ENCODE measurements at places on chromosomes 7 and 10. TPM values are rescaled to one million over a fixed set of nuclear protein-coding genes. Genes with fewer than 3 reads are reported as not detected.
A peak's percentile ranks its signal among the peaks of the same experiment; 100 is the strongest.

DNA sequence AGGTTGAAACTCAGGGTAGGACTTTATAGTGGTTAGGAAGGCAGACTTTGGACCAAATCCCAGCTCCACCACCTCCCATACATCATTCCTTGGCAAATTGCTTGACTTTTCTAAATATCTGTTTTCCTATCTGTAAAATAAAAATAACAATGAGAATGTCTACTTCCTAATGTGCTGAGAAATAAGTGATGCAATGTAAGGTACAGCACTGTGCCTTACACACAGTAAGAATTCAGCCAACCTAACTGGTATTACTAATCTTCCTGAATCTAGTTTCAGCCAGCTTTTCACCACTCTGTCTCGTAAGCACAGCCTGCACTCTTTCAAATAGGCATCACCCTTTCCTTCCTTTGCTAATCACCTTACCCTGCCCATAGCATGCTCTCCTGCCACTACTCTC, 9.7 kb downstream of the PRLHR start:
- H3K27me3 ChIP-seq: no peaks in the 10 kb centered on the region
- no peaks in the 10 kb centered on the region for H3K4me1 ChIP-seq
- no peak overlapping the region for H3K27ac ChIP-seq

GRCh38 chr10:120286280-120286679, 170.7 kb upstream of the PLPP4 start:
- H3K4me1 ChIP-seq: no peaks in the 10 kb centered on the region
- H3K4me3 ChIP-seq: no peak overlapping the region
- no peaks in the 10 kb centered on the region for H3K36me3 ChIP-seq
- H3K27ac ChIP-seq: no peak overlapping the region
- no peaks in the 10 kb centered on the region for H3K27me3 ChIP-seq

DNA sequence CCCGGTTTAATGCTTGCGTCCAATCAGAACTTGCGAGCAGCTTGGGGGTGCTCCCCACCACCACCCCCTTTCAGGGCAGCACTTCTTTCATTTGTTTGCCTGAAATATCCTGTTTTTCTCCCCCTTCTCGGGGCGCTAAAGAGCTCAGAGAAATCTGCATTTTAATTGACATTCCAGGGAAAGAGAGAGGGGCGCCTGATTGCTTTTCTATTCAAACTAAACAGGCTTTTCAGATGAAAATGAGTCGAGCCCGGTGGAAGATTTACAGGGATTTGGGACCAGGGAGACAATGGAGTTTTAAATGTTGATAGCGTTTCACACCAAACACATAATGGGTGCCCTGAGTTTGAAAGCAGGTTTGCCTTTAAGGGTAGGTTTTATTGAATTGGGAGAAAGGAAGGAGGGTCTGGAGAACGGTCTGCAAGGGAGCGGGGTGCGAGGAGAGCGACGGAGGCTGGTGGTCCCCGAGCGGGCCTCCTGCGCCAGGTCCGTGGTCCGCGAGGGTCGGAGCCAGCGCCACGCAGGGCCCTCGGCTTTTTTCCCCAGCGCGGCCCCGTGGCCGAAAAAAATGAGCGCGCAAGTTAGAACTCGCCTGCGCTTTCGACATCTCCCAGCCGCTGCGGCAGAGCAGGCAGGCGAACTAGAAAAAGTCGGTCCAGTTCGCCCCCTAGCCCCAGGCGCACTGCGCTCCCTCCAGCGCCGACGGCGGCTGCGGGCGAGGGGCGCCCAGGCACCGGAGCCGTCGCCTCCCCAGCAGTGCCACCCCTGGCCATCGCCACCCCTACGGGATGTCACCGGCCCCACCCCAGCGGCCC, 1.3 kb downstream of the FGFR2 start:
- H3K36me3 ChIP-seq: peaks cover 18% of the 10 kb centered on the region
- no peaks in the 10 kb centered on the region for H3K4me1 ChIP-seq
- no peaks in the 10 kb centered on the region for H3K27me3 ChIP-seq

DNA sequence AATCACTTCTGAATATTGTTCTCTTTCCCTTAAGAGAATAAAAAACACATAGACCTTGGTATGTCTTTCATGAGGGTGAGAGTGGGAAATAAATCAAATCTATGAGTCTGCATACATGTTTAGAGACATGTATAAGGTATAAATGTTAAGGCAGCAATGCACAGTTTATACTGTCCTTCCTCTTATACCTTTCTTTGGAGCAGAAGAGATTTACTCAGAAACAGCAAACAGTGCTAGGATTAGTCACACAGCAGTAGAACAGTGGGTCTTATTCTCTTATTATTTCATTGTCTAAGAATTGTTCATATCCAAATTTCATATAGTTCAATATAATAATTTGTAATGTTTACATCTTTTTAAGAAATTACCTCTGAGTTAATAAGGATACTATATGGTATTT, 126.7 kb upstream of the TMEM196 start:
- H3K4me3 ChIP-seq: no peak overlapping the region
- H3K27me3 ChIP-seq: no peaks in the 10 kb centered on the region
- H3K4me1 ChIP-seq: no peaks in the 10 kb centered on the region
- DNase-seq: no peak
- H3K27ac ChIP-seq: no peak overlapping the region

- no peak overlapping the region for H3K27ac ChIP-seq
- no peaks in the 10 kb centered on the region for H3K36me3 ChIP-seq
- no peaks in the 10 kb centered on the region for H3K27me3 ChIP-seq
- no peak for DNase-seq
- no peak overlapping the region for H3K4me3 ChIP-seq
Measured at GRCh38 chr7:39299695-39300094, 266.5 kb upstream of the YAE1 start.

- no peak overlapping the region for H3K4me3 ChIP-seq
- H3K36me3 ChIP-seq: peaks cover 48% of the 10 kb centered on the region
- no peaks in the 10 kb centered on the region for H3K4me1 ChIP-seq
Measured at GRCh38 chr7:44390701-44391100, 65.3 kb upstream of the CAMK2B start.

The NDUFA5 gene
- 82.2 TPM for total RNA-seq

The MTPN gene
- total RNA-seq: 114 TPM

DNA sequence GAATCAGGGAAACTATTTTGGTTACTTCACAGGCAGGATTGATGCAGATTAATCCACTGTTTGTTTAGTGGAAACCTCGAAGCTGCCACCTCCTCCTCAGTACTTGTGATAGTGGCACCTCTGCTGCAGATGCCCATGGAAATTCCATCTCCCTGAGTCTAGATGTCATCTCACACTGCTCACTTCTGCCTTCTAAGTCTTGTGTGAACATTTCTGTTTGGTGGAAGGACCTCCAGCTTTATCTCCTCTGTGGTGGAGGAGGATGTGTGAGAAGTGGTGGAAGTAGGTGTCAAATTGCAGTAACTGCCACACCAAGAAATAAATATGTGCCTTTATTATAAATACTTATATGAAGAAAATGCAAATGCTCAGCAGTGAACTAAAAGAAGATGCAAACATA, 25.8 kb upstream of the GPR141 start:
- no peaks in the 10 kb centered on the region for H3K27me3 ChIP-seq
- H3K27ac ChIP-seq: no peak overlapping the region
- DNase-seq: no peak

DNA sequence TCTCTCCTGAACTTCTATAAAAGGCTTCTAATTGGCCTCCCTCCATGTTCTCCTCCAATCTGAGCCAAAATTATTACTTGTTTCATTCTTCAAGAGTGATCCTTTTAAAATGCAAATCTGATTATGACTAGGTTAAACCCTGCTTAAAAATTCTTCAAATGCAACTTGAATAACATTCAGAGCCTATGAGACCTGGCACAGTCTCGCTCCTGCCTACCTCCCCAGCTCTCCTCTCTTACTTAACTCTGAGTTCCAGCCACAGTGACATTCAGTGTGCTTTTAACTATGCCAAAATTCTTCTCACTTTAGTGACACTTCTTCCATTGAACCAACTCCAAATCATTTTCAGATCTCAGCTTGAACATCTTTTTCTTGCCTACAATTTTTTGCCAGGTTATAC, 68.8 kb downstream of the TMEM168 start:
- no peaks in the 10 kb centered on the region for H3K36me3 ChIP-seq
- no peak for DNase-seq
- H3K27me3 ChIP-seq: no peaks in the 10 kb centered on the region
- H3K4me3 ChIP-seq: no peak overlapping the region
- no peak overlapping the region for H3K27ac ChIP-seq

- peak; percentile 75 for DNase-seq
- H3K4me1 ChIP-seq: peaks cover 13% of the 10 kb centered on the region
- H3K27ac ChIP-seq: peak overlapping the region; percentile 91
- no peaks in the 10 kb centered on the region for H3K27me3 ChIP-seq
- H3K4me3 ChIP-seq: no peak overlapping the region
Measured at GRCh38 chr10:89301232-89301631, 614 bp upstream of the IFIT2 start.

DNA sequence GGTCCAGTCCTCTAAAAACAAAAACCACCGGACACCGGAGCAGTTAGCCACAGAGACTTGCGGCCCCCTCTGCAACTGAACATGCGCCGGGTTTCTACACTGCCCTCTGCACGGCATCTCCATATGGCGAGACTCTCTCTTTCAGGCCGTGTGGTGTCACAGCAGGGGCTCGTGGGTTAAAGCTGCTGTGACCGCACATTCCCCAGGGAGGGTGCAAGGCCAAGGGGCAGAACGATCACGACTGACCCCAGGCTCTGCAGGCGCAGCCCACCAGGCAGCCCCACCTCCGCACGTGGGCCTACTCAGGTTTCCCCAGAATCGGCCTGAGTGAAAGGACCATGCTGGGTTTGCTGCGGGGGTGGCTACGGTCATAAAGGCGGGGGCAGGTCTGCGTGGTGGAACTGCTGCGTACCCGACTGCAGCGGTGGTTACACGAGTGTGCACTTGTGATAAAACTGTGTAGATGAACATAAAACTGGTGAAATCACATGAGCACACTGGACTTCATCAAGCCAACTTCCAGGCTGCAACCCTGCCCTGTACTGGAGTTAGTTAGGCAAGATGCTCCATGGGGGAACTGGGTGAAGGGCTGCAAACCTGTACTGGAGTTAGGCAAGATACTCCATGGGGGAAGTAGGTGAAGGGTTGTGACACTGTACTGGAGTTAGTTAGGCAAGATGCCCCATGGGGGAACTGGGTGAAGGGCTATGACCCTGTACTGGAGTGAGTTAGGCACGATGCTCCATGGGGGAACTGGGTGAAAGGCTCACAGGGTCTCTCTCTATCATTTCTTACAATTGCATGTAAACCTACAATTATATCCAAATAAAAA, 81.4 kb upstream of the PPP2R2D start:
- H3K36me3 ChIP-seq: no peaks in the 10 kb centered on the region
- no peak overlapping the region for H3K4me3 ChIP-seq
- DNase-seq: no peak
- H3K4me1 ChIP-seq: no peaks in the 10 kb centered on the region
- peaks cover 20% of the 10 kb centered on the region for H3K27me3 ChIP-seq

GRCh38 chr7:98784216-98784785, 85.5 kb downstream of the TMEM130 start:
- no peaks in the 10 kb centered on the region for H3K4me1 ChIP-seq
- no peak overlapping the region for H3K4me3 ChIP-seq
- no peak overlapping the region for H3K27ac ChIP-seq
- H3K36me3 ChIP-seq: no peaks in the 10 kb centered on the region

DNA sequence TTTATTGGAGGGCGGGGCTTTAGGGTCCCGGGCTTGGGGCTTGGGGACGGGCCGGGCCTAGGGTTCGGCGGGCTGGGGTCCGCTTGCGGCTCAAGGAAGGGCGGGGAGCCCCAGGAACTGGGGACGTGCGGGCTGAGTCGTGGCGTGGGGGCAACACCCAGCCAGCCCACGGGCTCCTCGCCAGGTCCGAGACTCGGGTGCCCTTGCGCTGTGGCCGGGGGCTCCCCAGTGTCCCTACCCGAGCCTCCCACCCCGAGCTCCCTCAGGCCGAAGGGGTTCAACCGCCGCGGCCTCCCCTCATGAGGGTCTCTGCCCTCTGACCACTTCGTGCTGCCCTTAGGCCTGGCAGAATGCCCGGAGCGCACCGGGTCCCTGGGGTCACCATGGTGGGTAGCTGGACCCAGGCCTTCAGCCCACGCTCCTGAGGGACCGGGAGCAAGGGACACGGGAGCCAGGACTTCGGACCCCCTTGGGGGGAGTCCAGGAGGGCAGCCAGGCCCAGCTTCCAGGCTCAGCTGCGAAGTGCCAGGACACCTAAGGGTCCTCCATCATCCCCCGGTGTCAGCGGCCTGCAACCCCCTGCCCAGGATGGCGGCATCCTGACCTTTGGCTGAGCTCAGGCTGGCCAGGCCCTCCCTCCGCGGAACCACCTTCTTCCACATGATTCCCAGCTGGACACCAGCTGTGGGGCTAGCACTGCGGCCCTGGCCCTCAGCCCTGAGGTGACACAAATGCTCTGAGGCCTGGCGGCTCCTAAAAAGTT, 524 bp upstream of the FUOM start:
- no peaks in the 10 kb centered on the region for H3K27me3 ChIP-seq
- H3K36me3 ChIP-seq: no peaks in the 10 kb centered on the region
- no peak overlapping the region for H3K4me3 ChIP-seq
- peaks cover 8% of the 10 kb centered on the region for H3K4me1 ChIP-seq
- DNase-seq: no peak

DNA sequence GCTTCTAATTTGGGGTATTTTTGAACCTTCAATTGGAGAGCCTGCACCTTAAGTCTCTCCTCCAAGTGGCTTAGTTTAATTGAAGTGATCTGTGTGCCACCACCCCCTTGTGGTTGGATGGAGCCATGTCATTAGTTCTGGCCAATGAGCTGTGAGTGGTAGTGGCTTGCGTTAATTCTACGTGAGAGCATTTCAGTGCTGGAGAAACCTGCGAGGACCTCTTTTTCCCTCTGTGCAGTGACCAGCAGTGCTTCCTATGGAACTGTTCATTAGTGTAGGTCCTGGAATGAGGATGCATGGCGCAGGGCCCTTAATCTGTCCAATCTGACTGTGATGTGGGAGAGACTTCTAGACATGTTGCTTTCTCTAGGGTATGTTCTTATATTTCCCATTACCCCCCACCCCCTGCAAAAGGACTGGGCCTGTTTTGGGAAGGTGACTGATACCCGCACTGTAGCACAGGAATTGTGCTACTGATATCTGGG, 3.8 kb downstream of the HILPDA start:
- H3K4me1 ChIP-seq: peaks cover 12% of the 10 kb centered on the region
- peak; percentile 79 for DNase-seq
- peaks cover 9% of the 10 kb centered on the region for H3K36me3 ChIP-seq
- no peak overlapping the region for H3K27ac ChIP-seq
- no peak overlapping the region for H3K4me3 ChIP-seq
- no peaks in the 10 kb centered on the region for H3K27me3 ChIP-seq

- H3K4me3 ChIP-seq: no peak overlapping the region
- no peaks in the 10 kb centered on the region for H3K36me3 ChIP-seq
- H3K27ac ChIP-seq: no peak overlapping the region
- H3K27me3 ChIP-seq: no peaks in the 10 kb centered on the region
Measured at GRCh38 chr7:152699079-152699478, 23.1 kb upstream of the XRCC2 start.

GRCh38 chr7:46569133-46569465, 648.0 kb upstream of the IGFBP3 start:
- H3K36me3 ChIP-seq: no peaks in the 10 kb centered on the region
- H3K27ac ChIP-seq: no peak overlapping the region
- H3K27me3 ChIP-seq: no peaks in the 10 kb centered on the region
- H3K4me3 ChIP-seq: no peak overlapping the region
- DNase-seq: no peak
- no peaks in the 10 kb centered on the region for H3K4me1 ChIP-seq
